Adrenal gland (tissue), 19 donors: ENCODE measurements at places on chromosomes 3 and 15. TPM values are rescaled to one million over a fixed set of nuclear protein-coding genes. Genes with fewer than 3 reads are reported as not detected.
A peak's percentile ranks its signal among the peaks of the same experiment; 100 is the strongest.

DNA sequence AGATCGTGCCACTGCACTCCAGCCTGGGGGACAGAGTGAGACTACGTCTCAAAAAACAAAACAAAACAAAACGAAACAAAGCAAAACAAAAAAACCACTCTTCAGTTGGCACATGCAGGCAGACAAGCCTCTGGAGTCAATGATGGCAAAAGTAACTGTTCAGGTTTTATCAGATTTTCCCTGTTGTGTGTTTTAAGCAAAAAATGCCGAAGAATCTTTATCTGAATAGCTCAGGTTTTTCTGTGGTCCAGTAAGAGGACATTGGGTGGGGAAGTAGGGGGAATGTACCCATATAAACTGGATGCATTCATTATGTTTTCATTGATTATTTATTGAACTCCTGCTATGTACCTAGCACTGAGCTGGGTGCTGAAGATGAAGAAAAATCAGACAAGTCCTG is 20.8 kb upstream of the BCL2A1 start:
- no peak overlapping the region for H3K27ac ChIP-seq
- no peaks in the 10 kb centered on the region for H3K4me1 ChIP-seq
- DNase-seq = no peak
- H3K27me3 ChIP-seq = no peaks in the 10 kb centered on the region

Gene RBMS3
- total RNA-seq = 66.9 TPM

Gene STAC
- total RNA-seq = 12.0 TPM

Gene SLMAP
- total RNA-seq = 123 TPM

Gene PLXNA1
- total RNA-seq = 28.4 TPM

GRCh38 chr3:159672728-159673688 is 315.6 kb upstream of the IL12A start:
- no peaks in the 10 kb centered on the region for H3K4me1 ChIP-seq
- DNase-seq = no peak
- H3K4me3 ChIP-seq = no peak overlapping the region
- no peak overlapping the region for H3K27ac ChIP-seq

- DNase-seq = no peak
- no peak overlapping the region for H3K27ac ChIP-seq
- H3K36me3 ChIP-seq = no peaks in the 10 kb centered on the region
- H3K27me3 ChIP-seq = no peaks in the 10 kb centered on the region
- no peaks in the 10 kb centered on the region for H3K4me1 ChIP-seq
Measured at GRCh38 chr3:77102951-77103769, 63.3 kb downstream of the ROBO2 start.

Gene CDCP1
- 3.8 TPM for total RNA-seq

Gene ZNF662
- total RNA-seq = 17.6 TPM

Gene PLA2G4B
- total RNA-seq = 5.4 TPM

DNA sequence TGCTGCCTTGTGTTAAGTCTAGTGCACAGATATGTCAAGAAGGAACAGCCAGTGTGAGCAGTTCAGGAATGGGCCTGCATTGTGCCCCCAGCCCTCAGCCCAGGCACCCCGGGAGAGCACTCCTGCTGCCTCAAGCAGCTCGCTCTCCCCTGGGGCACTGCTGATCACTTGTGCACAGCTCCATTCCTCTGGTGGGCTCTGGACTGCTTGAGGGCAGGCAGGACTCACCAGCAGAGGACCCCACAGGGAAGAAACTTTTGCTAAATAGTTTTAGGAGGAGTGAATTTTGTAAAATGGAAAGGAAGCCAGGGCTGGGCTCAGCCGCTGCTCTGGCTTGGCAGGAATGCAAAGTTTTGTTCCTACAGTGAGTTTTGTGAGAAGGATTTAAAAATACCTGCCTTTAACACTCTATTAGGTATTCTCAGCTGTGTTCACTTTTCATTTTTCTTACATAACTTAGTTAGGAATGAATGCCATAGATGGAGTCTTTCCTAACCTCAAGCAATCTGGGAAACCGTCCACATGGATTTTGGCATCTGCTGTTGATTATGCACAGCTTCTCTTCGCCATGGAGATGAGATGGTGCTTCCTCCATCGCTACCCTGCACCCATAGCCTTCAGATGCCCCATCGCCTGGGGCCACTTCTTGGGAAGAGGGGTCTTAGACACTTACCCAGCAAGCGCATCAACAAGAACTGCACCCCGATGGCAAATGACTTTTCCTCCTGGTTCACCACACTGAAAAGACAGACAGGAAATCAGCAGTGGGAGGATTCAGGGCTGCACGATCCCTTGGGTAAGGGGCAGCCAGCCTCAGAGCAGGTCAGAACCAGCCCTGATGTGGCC is 42.3 kb upstream of the RAB6B start:
- H3K27ac ChIP-seq = no peak overlapping the region
- H3K36me3 ChIP-seq = no peaks in the 10 kb centered on the region
- H3K4me1 ChIP-seq = no peaks in the 10 kb centered on the region
- H3K4me3 ChIP-seq = no peak overlapping the region
- DNase-seq = no peak

DNA sequence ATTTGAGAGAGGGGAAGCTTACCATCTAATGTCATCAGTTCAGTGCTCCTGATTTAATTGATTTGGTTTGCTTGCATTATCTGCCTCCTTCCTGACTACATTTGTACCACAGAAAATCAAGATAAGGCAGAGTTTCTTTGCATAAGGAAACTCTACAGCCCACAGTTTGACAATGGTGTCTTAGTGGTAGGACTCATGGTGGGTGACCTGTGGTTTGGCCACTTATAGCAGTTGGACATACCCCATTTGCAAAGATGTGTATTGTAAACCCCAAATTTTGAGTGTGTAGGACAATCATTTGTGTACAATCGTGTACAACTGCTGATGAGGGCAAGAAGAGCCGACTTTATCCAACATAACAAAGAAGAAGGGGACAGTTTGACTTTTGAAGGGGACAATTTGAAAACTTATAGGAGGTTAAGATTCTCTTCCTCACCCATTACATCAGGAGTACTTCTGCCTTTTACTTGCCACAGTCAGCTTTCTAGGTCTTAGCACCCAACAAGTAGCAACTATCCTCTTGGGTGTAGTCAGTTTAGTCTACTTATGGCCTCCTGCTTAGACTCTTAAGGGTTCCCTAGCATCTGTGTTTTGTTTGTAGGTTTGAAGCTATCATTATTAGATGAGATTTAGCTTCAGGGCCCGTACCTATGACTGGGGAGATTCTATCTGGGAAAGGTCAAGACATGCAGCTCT is 6.2 kb downstream of the TGFBR2 start:
- H3K36me3 ChIP-seq = no peaks in the 10 kb centered on the region
- peak overlapping the region; percentile 14 for H3K27ac ChIP-seq
- H3K27me3 ChIP-seq = no peaks in the 10 kb centered on the region
- H3K4me1 ChIP-seq = peaks cover 70% of the 10 kb centered on the region

Gene ATP13A5
- not detected for total RNA-seq

DNA sequence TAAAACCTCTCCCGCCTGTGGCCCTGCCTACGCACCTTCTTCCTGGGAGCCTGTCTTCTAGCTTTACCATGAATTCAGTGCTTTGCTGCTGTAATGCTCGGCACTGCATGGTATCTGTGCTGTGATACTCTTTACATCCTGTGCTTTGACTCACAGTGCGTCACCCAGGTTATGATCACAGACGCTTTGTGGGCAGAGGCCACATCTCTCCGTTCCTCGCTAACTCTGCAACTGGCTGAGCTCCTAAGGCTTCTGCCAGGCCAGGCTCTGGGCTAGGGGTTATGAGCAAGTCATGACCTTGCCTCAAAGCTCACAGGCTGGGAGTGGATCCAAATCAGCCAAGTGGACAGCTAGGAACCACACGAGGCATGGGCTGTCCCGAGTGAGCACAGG is 23.2 kb downstream of the SPTBN5 start:
- H3K27ac ChIP-seq = peak overlapping the region; percentile 65
- DNase-seq = peak; percentile 75
- H3K4me3 ChIP-seq = no peak overlapping the region
- H3K4me1 ChIP-seq = peaks cover 8% of the 10 kb centered on the region

Gene XCR1
- under 0.01 TPM for total RNA-seq

Gene GOLGA8K
- total RNA-seq = 1.1 TPM

Gene CRBN
- 51.1 TPM for total RNA-seq

- H3K27ac ChIP-seq = peak overlapping the region; percentile 89
- H3K36me3 ChIP-seq = no peaks in the 10 kb centered on the region
- peak; percentile 47 for DNase-seq
Measured at GRCh38 chr3:172709774-172710663, 848 bp downstream of the NCEH1 start.

GRCh38 chr3:72312339-72312738 is 527.4 kb upstream of the PROK2 start:
- no peak overlapping the region for H3K4me3 ChIP-seq
- H3K36me3 ChIP-seq = no peaks in the 10 kb centered on the region
- no peaks in the 10 kb centered on the region for H3K27me3 ChIP-seq
- H3K27ac ChIP-seq = no peak overlapping the region
- no peak for DNase-seq

Gene ACTR8
- total RNA-seq = 22.1 TPM

Gene CNTN6
- 8.0 TPM for total RNA-seq

DNA sequence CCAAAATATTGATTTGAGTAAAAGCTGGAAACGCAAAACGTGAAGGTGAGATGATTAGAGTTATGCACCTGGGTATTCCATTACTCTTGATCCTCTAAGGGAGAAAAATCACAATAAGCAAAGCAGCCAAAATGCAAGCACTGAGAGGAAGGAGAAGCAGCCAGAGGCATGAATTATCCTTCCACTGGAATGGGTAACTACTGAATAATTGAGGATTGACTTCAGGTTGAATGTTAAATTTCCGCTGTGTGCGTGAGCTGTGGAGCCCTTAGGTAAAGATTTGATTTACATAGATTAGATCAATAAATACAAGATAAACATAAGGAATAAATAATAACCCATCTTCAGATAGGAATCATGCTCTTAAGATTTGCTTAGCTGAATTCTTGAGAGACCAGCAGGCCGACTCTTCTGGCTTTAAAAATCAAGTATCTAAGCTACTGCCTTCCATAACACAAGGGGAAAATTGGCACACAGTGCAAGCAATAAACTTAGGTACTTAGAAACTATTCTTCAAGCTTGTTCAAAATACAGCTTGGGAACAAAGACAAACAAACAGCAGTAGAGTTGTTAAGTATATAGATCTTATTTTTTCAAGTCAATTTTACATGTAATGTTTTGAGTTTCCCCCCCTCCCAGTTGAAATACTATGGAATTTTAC is 1459.5 kb downstream of the ZPLD1 start:
- no peaks in the 10 kb centered on the region for H3K4me1 ChIP-seq
- H3K36me3 ChIP-seq = no peaks in the 10 kb centered on the region
- H3K4me3 ChIP-seq = no peak overlapping the region
- no peak overlapping the region for H3K27ac ChIP-seq
- no peaks in the 10 kb centered on the region for H3K27me3 ChIP-seq
- DNase-seq = no peak

DNA sequence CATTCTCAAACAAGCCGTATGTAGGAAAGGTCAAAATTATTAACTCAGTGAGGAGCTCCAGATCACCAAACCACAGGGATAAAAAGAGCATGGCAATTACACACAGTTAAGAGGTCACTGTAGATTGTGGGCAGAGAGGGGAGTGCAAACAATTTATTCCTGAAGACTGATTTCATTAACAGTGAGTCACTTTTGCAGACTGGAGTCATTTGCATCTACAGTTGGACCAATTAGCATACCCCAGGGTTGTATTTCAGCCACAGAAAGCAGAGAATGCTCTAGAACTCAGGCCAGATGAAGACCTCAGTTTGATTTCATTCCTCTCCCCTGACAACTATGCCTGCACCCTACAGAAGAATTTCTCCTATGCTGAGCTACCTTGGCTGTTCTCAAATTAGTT is 40.1 kb downstream of the SETMAR start:
- no peak overlapping the region for H3K27ac ChIP-seq
- H3K27me3 ChIP-seq = no peaks in the 10 kb centered on the region
- no peak for DNase-seq
- H3K4me3 ChIP-seq = no peak overlapping the region
- H3K4me1 ChIP-seq = no peaks in the 10 kb centered on the region
